ENCODE measurements at places on chromosomes 16 and 17.

DNA sequence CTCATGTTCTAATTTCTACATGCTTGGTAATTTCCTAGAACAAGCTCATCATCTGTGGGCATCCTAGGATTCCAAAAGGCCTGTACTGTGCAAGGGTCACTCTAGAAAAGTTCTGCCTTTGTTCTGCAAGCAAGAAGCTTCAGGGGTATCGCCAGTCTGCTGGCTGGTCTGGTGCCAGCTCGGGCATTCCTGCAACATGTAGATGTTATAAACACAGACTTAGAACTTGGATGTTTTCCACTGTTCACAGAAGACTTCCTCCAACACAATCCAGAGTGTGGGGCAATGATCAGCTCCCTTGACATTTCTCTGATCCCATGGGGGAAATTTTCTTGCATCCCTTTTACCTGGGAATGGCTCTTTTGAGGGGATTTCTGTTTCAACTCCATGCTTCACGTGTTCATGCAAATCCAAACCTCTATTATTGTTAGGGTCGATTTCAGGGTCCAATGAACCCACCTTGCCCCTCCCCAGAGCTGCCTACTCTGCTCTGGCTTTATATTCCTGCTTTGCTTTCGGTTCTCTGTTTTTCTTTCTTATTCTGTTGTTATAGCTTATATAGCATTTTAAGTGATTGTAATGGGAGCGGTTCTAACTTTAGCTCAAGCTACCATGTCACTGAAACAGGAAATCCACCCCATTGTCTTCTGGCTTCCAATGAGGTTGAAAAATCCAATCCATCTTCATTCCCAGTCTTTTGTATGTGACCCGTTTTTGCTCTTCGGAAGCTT is 25.3 kb downstream of the UBE2O start:
- no peak for DNase-seq

- DNase-seq = no peak
These were observed 157.0 kb downstream of the C16orf95 start for GRCh38 chr16:87160234-87160636.

GRCh38 chr16:77068402-77068801 is 122.6 kb upstream of the MON1B start:
- DNase-seq = no peak

DNA sequence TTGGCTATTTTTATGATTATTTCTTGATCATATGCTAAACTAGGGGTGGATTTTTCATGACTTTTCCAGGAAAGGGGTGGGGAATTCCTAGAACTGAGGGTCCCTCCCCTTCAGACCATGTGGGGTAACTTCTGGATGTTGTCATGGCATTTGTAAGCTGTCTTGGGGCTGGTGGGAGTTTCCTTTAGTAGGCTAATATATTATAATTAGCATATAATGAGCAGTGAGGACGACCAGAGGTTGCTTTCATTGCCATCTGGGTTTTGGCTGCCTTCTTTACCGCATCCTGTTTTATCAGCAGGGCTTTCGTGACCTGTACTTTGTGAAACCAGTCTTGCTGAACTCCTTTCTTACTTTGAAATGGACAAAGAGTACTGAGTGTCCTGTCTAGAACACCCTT is 40.4 kb upstream of the ABCA5 start:
- DNase-seq = no peak

GRCh38 chr16:85900027-85900792 is 1.2 kb downstream of the IRF8 start:
- no peak for DNase-seq

DNA sequence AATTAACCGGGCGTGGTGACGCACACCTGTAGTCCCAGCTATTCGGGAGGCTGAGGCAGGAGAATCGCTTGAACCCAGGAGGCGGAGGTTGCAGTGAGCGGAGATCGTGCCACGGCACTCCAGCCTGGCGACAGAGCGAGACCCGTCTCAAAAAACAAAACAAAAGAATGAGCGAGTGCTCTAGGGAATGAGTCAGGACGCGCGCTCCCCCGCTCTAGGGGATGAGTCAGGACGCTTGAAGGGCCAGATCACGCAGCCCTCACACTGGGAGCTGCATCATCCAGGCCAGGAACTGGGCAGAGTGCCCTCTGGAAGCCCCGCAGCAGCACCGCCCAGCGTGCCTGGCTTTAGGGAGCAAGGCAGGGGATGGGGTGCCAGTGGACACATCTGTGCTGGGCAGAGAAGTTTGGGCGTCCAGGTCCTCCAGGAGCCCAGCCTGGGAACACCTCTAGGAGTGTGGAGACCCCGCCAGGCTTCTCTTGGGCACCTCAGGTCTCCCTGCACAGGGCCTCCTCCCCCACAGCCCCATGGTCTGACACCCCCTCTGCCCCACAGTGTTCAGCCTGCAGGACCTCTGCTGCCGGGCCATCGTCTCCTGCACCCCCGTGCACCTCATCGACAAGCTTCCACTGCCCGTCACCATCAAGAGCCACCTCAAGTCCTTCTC is 3.9 kb upstream of the WFIKKN1 start:
- DNase-seq = no peak

GRCh38 chr17:67359960-67360791 is 6.2 kb downstream of the PSMD12 start:
- DNase-seq = no peak

DNA sequence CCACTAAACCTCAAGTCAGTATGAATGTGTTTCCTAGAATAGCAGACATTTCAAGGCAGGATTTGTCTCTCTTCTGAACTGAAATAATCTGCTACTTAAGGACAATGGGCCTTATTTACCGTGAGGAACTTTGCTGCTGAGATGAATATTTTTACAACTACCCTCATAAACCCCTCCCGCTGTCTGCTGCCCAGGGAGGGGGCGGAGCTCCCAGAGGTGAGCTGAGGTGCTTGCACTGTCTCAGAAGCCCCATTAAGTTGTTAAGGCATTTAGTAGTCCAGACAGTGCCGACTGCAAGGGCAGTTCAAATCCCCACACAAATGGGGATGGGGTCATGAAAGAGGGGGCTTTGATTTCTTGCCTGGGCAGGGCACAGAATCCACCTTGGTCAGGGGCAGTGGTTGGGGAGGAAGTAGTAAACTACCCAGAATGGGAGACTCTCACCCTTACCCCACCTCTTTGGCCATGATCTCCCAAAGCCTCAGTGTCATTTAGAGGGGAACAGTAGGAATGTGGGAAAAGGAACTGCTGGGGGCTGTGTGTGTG is 19.2 kb downstream of the HNF1B start:
- no peak for DNase-seq

GRCh38 chr17:69763503-69763902 is 311.5 kb upstream of the KCNJ16 start:
- no peak for DNase-seq

GRCh38 chr16:5333991-5334390 is 236.4 kb upstream of the EEF2KMT start:
- no peak for DNase-seq

DNA sequence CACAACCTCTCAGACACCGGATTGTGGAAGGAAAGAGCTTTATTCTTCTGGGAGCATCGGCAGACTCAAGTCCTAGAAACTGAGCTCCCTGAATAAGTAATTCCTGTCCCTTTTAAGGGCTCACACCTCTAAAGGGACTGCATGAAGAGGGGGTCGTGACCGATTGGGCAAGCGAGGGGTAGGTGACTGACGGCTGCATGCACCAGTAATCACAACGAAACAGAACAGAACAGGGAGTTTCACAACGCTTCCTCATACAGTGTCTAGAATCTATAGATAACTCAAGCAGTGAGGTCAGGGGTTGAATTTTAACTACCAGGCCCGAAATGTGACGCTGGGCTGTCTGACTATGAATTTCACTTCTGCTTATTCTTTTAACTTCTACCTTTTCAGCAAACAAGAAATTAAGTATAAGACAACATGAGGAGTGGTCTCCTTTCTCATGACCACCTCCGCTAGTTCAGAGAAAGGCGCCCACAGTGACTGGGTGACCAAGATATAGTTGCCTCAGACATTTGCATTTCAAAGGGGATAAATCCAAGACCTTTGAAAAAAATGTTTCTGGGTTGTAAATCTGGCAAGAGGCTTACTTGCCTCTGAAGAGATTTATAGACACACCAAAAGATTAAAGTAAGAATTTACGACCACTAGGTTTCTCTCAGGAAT is 88.4 kb upstream of the ATF7IP2 start:
- DNase-seq = no peak

DNA sequence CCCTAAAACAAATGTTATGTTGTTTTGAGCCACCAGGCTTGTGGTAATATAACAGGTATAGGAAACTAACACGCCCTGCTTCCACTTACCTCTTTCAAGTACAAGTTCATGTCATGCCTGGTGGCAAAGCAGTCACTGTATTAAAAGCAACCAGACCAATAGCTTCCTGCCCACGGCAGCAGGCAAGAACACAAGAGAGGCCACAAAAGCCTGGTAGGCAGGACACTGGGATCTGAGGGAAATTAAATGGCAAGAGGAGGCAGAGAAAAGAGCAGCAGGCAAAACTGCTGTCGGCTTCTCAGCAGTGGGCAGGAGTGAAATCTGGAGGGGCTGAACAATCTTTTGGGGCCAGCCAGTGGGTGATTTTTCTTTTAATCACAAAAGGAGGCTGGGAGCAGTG is 2.2 kb downstream of the CYTH1 start:
- DNase-seq = no peak

DNA sequence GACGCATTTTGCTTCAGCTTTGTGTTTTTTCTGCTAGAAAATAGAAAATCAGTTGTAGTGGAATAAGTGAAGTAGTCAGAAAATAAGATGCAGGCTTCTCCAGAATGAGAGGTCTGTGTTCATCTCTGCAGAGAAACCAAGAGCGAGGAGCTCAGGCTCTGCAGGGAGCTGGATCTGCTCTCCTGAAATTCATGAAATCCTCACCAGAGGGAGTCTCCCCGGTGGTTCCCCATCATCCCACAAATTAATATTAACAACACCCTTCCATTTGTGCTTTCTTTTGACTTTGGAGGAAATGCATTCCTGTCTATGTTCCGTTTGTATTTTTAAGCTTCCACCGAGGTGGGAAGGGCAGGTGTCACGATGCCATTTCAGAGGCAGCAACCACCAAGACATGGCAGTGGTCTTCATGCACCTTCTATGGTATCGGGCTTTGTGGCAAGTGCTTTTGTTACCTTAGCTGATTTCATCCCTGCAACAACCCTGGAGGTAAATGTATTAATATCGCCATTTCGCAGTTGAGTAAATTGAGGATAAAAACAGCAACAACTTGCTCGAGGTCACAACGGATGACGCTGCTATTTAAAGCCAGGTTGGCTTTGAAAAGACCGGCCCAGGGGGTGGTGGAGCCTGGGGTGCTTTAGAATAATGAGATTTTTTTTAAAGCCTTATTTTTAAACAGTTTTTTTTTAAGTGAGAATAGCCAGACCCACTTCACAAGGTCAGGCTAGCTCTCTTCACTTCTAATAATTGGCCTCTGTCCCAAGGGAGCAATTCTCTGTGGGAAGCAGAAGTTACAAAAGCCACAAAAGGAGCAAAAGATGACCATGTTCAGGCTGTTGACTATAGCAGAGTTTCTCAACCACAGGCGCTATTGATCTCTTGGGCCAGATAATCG is 367.6 kb upstream of the ERCC4 start:
- DNase-seq = no peak

DNA sequence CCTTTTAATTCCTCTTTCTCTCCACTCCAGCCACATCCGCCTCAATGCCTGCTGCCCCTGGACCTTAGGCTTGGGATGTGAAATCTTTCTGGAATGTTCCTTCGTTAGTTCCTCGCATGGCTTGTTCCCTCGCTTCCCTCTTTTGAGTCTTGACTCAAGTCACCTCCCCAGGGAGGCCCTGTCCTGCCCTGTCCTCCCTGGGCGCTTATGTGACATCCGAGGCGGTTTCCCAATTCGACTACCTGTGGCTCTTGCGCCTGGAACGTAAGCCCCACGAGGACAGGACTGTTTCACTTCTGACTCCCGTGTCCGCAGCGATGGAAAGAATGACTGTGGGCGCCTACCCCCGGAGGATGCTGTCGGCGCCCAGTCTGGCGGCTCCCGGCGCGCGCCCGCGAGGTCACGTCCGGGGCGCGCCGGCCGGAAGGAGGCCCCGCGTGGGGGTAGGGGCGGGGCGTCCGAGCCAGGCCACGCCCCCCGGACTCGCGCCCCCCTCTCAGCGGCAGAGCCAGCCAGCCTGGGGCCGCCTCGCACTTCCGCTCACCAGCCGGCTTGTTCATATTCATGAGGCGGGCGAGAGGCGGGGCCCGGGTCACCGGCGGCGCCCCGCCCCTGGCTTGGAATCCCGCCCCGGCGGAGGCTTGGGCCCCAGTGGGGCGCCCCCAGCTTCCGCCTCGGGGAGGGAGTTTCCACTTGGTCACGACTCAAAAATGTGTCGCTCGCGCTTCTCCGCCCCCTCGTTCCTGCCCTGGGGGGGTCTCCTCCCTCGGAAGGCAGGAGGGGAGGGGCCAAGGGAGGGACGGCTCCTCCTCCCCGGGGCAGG is 8.4 kb upstream of the GLIS2 start:
- DNase-seq = peak; percentile 89

GRCh38 chr17:7947651-7948050 is 15.6 kb downstream of the CNTROB start:
- no peak for DNase-seq

DNA sequence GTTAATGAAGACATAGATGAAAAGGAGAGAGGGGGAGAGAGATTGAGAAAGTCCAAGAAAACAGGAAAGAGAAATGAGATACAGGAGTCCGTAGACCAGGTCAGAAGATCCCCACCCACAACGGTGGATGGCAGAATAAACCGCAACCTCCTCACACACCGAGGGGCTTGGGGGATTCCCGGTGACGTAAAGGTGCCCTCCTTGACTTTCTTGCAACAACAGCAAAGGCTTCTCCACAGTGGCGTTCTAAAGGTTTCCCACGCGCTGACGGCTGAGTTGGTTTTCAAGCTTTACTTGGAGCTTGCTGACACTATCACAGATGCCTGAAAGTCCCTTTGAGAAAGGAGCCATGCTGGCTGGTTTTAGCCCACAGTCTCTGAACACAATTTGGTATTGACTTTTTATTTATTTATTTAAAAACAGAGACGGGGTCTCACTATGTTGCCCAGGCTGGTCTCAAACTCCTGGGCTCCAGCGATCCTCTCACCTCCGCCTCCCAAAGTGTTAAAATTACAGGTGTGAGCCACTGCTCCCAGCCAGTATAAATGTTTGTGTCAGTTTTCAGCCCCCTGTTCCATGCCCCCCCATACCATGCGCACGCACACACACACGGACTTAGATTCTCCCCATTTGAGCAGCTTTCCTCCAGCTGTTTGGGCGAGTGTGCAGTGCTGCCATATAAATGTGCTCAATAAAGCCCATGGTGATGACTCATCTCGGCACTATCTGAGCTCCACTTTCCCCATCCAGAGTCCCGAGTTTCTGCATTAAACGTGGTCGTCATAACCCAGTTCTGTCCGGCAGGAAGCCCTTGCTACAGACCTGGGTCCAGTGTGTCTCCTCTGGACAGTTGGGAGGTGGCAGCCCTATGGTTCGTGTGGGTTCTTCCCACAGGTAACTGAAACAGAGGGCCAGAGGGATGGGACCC is 33.0 kb upstream of the SEC14L1 start:
- no peak for DNase-seq

- DNase-seq = no peak
These were observed 4.8 kb downstream of the DHODH start for GRCh38 chr16:72013389-72013788.

DNA sequence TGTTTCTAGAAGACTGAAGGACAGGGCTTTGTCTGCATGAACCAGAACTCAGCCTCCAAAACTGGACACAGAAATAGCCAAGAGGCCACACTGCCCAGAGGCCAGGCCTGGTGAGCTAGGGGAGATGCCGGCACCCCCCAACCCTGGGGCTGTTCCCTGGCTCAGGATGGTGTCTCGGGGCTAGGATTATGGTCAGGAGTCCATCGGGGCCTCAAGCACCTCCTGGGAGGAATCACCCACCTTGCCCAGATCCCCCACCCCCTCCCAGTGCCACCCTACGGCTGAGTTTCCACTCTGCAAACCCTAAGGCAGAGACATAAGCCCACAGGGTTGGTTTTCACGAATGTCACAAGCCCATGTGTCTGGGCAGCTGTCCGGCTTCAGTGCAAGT is 37.2 kb downstream of the SLC7A5 start:
- no peak for DNase-seq

GRCh38 chr17:49359990-49360795 is 1.9 kb downstream of the ZNF652 start:
- no peak for DNase-seq
